ENCODE measurements at places on chromosomes 11 and 22.

GRCh38 chr11:86919557-86920210 lies 35.5 kb downstream of the FZD4 start:
- peak; percentile 3 for DNase-seq

DNA sequence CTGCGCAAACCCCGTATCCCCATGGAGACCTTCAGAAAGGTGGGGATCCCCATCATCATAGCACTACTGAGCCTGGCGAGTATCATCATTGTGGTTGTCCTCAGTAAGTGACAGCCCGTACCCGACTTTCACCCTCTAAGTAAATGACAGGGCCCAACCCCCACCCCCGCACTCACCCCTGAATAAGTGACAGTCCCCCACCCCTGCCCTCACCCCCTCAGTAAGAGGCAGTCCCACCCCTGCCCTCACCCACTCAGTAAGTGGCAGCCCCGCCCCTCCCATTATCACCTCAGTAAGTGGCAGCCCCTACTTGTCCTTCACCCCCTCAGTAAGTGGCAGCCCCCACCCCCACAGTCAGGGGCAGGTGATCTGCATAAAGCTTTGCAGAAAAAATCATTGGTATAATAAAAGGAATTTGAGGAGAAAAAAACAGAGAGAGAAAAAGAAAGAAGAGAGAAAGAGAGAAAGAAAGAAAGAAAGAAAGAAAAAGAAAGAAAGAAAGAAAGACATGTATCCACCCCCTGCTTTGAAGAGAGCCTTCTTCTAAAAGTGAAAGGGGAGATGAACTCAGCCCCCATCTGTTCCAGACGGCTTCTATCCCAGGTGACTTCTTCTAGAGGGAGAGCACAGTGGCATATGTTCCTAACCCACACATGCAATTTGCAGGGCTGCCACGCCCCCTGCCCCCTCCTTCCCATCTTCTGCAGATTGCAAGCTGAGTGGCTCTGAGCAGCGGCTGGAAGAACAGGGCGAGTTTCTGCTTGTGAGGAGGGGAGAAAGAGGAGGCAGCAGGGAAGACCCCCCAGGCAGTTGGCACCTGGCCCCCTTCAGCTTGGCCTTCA lies 12.5 kb upstream of the SMIM35 start:
- DNase-seq: no peak

- no peak for DNase-seq
These were observed 2.7 kb downstream of the BCL9L start for GRCh38 chr11:118922745-118923627.

- no peak for DNase-seq
These were observed 7.2 kb downstream of the ATG16L2 start for GRCh38 chr11:72821221-72821919.

- DNase-seq: no peak
These were observed 52.5 kb downstream of the NEU3 start for GRCh38 chr11:75041263-75041662.

DNA sequence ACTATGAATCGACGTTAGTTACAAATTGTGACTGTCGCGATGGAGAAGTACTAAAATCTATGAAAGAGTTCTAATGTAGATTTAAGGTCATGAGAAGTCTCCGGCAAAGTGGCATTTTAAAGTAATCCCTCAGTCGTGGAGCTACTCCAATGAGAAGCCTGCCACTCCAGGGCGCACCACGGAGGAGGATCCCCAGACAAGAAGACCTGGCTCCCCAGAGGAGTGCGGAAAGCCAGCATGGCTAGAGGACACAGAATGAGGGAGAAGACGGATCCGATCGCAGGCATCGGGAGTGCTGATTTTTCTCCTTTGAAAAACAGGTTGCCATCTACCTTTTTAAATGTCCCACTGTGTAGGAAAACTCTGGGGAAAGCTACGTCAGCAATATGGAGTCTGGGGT lies 141.6 kb upstream of the TEAD1 start:
- DNase-seq: no peak

DNA sequence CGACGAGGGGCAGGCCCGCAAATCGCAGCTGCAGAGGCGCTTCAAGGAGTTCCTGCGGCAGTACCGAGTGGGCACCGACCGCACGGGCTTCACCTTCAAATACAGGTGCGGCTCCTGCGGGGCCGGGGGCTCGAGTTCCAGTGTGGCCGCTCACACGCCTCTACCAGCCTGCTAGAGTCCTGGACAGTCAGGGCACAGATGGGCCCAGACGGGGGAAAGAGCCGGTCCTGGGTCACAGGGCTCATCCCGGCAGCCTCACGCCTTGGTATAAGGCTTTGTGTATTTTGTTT lies 506 bp downstream of the MCM5 start:
- peak; percentile 48 for DNase-seq

GRCh38 chr22:25494774-25495173 lies 69.7 kb upstream of the GRK3 start:
- DNase-seq: peak; percentile 19

DNA sequence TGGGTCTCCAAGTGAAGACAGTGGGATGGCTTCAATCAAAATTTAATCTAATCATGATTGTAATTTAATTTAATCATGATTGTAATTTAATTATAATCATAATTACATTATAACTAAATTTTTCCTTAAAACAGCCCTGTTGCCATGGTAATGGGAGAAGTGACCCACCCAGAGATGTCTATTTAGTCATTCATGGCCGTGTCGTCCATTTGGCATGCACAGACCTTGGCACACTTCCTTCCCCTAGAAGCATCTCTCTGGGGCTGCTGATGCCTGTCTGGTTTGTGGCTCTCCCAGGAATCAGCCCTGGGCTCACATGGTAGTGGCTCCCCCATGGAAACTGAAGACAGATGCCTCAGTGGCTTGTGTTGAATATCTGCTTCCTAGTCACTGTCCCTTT lies 27.0 kb downstream of the P4HA3 start:
- no peak for DNase-seq

DNA sequence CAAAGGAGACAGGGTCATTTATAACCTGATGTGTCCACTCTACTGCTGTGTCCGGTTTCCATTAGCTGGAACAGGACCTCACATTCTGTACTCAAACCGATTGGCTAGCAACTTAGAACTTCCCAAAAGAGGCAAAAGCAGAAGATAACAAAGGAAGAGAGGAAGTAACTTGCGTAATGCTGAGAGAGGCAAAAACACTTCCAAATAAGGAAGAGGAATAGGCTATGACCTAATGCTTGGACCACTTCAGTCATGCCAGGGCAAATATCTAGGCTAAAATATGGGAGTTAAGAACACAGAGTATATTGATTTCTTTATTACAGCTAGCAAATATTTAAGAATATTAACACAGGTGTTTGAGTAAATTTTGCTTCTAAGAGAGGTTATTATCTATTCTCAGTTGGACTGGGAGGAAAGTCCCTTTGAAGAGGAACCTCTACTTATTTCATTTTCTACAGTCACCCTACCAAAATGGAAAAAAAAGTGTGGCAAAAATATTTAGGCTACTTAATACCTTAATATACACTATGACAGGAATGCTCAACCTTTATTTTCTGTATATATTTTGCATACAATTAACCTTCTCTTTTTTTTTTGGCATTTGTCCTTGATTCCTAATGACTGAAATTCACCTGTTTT lies 499.8 kb upstream of the CHORDC1 start:
- no peak for DNase-seq

DNA sequence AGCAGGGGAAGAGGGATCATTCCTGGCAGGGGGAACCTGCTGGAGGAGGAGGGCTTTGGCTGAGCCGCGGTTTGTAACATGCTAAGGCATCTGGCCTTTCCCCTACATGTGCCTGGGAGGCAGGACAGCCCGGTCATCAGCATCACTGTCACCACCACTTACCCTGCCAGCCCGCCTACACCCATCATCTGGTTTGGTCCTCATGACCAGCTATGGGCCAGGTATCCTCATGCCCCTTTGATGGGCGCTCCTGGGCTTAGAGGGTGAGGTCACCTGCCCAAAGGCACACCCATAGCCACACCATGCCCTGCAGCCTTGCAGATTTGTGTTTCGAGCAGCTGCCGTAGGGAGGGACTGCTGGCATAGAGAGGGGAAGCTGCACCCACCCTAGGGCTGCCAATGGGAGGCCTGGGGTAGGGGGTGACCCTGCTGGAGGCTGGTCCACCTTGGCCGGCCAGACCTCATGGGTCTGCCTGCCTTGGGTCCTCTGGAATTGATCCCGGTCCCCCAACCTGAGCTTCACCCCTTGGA lies 2.6 kb downstream of the MRGPRF start:
- DNase-seq: no peak

DNA sequence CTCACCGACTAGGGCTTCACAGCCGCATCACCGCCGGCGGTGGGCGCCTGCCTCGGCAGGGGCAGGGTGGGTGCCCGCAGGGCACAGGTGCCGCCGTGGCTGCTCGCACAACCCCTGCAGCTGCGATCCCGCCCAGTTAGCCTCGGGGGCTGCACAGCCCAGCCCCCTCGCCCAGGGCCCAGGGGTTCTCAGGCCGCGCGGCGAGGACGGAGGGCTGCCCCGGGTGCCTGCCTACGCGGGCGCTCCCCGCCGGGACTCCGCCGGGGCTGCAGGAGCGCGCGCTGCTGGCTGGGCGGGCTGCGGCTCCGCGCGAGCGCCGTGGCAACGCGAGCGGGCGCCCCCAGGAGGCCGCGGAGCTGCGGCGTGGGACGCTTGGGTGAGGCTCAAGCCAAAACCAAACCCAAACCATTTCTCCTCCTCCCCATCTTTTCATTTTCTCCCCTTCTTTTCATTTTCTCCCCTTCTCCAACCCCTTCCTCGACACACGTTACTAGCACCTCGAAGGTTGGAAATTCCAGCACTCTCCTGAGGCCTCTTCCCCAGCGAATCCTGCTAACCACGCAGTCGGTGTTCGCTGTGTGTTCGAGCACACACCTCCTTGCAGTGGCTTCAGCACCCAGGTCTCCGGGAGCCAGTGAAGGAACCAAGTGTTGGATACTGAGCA lies at the start of gene MICAL3:
Gene MICAL3, minus strand, starts transcription at position 286 of the 664 bp plus-strand sequence. CDS start 117,749 bp downstream, outside the sequence.
- DNase-seq: peak; percentile 68

GRCh38 chr11:69384251-69385143 lies 90.5 kb downstream of the MYEOV start:
- DNase-seq: no peak

DNA sequence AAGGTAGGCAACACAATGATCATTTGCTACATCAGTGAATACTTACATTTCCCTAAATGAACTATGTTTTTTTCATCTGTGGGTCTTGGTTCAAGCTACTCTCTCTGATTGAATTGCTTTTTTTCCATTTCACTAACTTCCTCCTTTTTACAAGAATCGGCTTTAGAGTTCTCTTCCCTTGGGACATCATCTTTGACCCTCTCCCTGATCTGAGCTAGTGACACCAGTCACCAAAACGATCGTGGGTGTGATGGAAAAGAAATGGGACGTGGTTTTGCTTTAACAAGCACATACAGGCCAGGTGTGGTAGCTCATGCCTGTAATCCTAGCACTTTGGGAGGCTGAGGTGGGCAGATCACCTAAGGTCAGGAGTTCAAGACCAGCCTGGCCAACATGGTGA lies 129.9 kb downstream of the WT1 start:
- no peak for DNase-seq

DNA sequence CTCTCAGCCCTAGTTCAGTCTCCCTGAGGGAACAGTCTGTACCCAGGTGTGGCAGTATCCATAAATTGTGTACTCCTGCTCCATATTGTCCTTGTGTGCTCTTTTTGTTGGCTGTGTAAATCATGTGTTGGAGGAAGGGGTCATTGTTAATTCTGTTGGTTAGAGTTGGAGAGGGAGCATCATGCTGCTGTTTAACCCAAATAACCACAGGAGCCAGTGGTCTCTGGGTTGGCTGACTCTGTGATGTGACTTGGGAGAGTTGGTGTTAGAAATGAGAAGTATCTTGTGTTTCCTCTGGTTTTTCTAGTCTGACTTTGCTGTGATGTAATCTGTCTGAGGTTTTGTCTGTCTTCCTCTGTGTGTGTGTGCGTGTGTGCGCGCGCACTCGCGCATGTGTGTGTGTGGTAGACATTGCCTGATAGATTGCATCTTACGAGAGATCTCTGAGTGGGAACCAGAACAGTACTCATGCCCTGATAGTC lies 30.5 kb downstream of the CTNND1 start:
- peak; percentile 92 for DNase-seq

- DNase-seq: no peak
These were observed 2.4 kb downstream of the VPS37C start for GRCh38 chr11:61158691-61159381.

DNA sequence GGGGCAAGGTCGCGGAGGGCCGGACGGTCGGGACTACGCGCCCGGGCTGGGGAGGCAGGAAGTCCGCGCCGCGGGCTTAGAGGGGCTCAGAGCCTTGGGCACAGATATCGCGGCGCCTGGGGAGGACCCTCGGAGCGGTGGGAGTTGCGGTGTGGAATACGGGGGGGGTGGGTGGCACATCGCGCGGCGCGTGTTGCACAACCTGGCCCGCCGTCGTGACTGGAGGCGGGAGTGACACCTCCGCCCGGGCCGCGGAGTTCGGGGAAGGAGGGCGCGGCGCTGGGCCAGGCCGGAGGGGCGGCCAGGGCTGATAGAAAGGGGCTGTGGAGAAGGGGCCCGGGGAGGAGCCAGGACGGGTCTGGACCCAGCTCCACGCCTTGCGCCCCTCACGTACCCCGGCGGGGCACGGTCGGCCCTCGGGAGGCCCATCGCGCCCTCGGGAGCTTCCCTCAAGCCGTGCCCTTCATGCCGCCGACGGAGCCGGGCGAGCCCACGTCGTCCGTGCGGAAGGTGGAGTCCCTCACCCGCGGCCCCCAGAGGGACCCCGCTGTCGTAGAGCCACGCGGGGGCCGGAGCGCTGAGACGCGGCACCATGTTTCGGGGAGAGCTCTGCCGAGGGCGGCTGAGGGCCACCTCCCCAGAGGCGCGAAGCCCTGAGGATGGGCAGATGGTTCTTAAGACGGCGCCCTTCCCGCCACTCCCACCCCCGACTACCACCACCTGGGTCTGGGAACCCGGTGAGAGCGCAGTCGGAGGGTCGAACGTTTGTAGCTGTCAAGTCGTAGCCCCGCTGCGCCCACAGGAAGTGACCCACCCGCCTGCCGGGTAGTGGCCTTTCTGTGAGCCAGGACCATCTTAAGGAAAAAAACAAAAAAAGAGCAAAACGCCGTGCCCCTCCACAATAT lies 729 bp downstream of the IL17RA start:
- DNase-seq: peak; percentile 39

GRCh38 chr11:70024036-70024772 lies 53.9 kb upstream of the ANO1 start:
- DNase-seq: no peak

GRCh38 chr22:49855251-49855911 lies 1.7 kb downstream of the ZBED4 start:
- no peak for DNase-seq

DNA sequence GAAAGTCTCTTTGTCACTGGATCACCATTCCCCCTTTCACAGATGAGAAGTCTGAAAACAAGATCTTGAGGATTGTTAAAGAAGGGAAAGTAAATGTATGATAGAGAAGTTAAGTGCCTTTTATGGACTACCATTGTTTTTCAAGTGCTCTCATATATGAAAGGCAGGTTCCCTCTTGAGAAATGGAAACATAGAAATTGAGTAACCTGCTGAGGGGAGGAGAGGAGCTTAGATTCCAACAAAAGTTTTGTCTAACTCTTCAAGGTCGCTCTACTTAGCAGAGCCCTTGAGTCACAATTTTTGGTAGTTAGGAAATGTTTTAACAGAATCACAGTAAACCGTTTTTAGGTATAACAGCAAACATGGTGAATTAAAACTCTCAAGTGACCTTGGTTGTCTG lies 80.1 kb downstream of the SVIP start:
- DNase-seq: no peak
